ENCODE measurements at places on chromosomes 4 and X.
A peak's percentile ranks its signal among the peaks of the same experiment; 100 is the strongest.

- peak; percentile 37 for DNase-seq
Observed at GRCh38 chr4:40280586-40280985, 54.5 kb upstream of the CHRNA9 start.

- no peak for DNase-seq
Observed at GRCh38 chr4:114019969-114020358, 40.5 kb upstream of the ARSJ start.

GRCh38 chr4:184416913-184417734 is 57.2 kb downstream of the IRF2 start:
- DNase-seq, result peak; percentile 25

- DNase-seq, result no peak
Observed at GRCh38 chr4:19544446-19545125, 707.1 kb upstream of the SLIT2 start.

DNA sequence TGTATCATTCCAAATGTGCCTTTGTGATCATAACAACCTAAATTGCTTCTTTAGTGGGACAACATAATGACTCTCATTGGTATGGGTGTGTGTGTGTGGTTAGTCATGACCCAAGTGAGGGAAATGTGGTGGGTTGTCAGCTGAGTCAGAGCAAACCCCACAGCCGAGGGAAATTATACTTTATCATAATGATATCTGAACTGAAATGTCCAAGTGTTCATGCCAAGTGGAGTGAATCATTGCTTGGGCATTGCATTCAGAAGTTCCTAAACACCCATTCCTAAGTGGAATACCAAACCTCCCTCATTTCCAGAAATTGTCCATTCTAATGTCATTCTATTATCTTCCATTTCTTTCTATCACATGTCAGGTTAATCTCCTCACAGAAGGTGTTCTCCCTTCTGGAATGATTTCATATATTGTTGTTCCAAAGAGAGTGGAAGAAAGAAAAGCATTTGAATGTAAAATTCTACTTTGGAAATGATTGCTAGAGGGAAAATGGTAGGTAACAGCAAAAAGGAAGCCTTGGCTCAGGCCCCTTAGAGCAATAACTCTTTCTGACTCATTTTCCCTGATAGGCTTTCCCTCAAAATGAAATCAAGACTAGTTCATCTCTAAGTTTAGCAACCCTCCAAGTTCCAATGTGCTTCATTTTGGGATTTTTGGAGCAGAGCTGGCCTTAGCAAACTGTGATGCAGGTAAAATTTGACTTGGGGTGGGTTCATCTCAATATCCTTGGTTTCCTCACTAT is 230.7 kb upstream of the KCNIP4 start:
- no peak for DNase-seq

DNA sequence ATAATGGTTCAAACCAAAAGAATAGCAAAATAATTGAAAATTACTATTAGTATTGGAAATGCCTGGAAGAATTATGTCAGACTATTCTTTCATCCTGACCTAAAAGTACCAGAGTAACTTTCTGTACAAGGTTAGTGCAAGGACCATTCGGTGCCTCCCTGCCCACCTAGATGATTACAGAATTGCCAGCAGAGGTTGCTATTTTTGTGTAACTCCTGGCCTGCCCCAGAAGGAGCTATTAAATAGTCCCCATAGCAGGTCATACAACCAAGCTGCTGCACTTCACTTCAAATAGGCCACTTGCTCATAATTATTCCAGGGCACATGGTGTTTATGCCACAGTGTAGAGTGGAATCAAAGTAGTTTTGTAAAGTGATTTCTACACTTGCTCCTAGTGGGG is 831.1 kb upstream of the PABPC4L start:
- no peak for DNase-seq

DNA sequence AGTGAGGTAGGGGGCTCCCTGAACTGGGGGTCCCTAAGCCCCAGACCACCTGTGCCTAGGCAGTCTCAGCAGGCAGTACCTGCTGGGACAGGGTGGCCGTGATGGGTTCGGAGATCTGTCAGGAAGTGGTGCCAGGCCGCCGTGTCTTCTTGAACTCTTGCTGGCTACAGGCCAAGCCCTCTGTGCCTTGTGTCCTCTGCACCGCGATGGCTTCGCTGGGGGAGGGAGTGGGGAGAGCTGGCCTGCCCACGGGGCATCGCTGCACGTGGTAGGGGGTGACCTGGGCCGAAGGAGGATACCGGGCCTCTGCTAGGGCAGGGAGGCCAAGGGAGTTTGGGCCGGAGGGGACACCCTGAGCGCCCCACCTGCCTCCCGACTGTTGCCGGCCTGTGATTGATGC is 96.7 kb upstream of the NKX1-1 start:
- DNase-seq, result no peak

- DNase-seq, result no peak
Observed at GRCh38 chrX:30831082-30831481, 58.0 kb downstream of the TAB3 start.

DNA sequence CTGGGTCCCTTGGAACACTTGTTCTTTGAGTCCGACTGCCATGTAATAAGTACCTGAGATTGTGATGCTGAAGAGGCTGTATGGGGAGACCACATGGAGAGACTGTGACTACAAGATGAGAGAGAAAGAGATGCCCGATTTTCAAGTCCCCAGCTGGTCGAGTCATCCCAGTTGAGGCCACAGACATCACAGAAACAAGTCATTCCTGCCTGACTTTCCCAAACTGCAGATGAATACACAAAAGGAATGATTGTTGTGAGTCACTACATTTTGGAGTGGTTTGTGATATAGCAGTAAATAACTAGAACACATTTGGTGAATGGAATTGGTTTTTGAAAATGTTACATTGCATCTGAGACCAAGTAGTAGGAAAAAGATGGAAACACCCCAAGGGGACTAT is 9.0 kb upstream of the YIPF7 start:
- DNase-seq, result no peak

- no peak for DNase-seq
Observed at GRCh38 chrX:46575991-46576392, 2.4 kb downstream of the CHST7 start.

- DNase-seq, result no peak
Observed at GRCh38 chr4:38109896-38110295, 149.7 kb downstream of the PTTG2 start.

DNA sequence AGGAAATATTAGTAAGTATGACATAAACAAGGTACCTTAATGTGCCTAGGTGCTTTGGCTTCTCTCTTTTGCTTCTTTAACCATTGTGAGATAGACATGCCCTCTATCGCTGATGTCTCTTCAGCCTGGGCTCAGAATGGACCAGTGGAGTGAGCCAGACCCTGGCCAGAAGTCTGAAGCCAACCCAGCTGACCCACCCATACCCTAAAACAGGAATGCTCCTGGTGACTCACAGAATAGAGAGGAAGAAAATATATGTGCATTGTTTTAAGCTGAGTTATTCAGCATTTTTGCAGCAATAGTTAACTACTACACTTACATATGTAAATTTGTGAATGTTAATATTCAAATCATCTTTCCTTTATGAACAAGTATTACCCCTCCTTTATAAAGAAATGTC is 167.5 kb upstream of the PCDH10 start:
- no peak for DNase-seq

DNA sequence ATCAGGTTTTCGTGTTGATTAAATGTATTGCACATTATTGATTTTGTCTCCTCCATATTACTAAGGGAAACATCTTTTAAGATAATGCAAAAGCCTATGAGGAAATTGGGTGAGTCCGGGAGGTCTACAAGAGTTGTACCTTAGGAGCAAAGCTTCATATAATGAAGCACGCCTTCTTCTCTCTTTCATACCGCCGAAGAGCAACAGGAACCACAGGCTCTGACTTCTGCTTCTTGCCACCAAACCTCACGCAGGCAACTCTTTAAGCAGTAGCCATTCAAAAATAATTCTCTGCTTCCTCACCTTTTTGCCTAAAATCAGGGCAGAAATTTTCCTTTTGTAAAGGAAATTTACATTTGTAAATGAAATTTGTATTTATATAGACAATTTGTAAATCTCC is 139.6 kb downstream of the SPRY1 start:
- no peak for DNase-seq

- DNase-seq, result no peak
Observed at GRCh38 chr4:85815796-85816459, 341.0 kb downstream of the ARHGAP24 start.

All from stimulated activated CD8-positive, alpha-beta memory T cell treated with anti-CD3 and anti-CD28 coated beads, Interleukin-4, amount 100 ng/mL, for 24 hours (primary cell).